ENCODE measurements at places on chromosomes 1 and 21.

- no peak for DNase-seq
These were observed 46.9 kb downstream of the SLC45A1 start for GRCh38 chr1:8364528-8365442.

GRCh38 chr1:160166166-160166868 lies 14.9 kb downstream of the ATP1A4 start:
- no peak for DNase-seq

DNA sequence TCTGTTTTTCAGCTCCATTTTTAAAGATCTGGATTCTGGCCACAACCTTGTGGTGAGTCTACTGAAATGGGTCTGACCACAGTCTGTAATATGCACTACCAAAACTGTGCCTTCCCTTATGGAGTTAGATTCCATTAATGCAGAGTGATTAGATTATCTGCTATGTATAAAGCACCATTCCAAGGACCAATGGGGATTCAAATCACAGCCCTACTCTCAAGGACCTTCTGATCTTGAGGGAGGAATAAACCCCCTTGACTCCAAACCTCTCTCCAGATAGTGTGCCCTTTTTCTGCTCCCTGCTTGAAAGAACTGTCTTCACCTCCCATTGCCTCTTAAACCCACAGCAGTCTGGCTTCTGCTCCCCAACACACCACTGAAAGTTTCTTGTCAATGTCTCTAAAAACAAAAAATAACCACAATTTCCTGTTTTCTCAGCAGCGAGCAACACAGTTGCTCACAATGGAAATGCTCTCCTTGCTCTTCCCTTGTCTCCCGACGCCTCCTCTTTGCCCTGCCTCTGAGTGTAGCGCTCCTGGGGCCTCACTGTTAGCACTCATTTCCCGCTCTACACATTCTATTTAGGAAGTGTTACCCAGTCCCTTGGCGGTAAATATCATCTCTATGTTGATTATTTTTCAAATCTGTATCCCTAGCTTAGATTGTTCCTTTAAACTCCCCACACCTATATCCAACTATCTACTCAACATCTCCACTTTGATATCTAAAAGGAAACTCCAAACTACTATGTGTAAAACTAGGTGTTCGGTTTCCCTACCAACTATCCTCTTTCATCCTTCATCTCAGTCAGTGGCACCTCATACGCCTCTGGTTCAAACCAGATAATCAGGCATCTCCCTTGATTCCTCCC lies 13.6 kb downstream of the PCNX2 start:
- no peak for DNase-seq

- peak; percentile 13 for DNase-seq
These were observed 5.5 kb downstream of the THBS3 start for GRCh38 chr1:155202198-155202597.

- DNase-seq: no peak
These were observed 99.8 kb downstream of the SNX7 start for GRCh38 chr1:98761219-98761865.

GRCh38 chr1:236888126-236888525 lies 93.0 kb downstream of the MTR start:
- no peak for DNase-seq

DNA sequence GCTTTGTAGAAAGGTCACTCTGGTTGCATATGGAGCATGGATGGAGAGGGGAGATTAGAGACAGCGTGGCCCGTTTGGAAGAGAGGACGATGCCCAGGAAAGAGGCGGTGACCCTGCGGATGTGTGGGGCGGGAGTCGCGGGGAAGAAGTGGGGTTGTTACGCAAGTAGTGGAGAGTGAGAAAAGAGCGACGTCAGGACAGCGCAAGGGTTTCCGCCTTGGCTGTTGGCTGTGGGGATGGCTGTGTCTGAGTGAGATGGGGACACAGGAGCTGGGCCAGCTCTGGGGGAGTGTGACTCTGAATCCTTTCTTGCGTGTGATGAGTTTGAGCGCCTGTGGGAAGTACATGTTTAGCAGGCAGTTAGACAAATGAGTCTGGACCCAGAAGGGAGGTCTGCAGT lies 3.8 kb downstream of the B4GALT2 start:
- no peak for DNase-seq

DNA sequence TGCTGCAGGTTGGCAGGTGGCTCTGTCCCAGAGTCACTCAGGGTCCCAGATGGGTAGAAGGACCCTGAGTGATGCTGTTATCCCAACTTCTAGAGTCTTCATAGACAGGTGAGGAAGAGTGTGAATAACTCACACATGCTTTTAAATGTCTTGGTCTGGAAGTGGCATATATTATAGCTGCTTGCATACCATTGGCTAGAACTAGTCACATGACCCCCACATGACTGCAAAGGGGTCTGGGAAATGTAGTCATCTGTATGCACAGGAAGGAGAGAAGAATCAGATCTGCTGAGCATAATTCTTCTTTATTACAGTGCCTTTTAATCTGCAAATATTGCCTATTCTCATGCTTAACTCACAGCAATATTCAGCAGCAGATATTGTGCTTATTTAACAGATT lies 28.2 kb upstream of the KLHDC7A start:
- DNase-seq: no peak

DNA sequence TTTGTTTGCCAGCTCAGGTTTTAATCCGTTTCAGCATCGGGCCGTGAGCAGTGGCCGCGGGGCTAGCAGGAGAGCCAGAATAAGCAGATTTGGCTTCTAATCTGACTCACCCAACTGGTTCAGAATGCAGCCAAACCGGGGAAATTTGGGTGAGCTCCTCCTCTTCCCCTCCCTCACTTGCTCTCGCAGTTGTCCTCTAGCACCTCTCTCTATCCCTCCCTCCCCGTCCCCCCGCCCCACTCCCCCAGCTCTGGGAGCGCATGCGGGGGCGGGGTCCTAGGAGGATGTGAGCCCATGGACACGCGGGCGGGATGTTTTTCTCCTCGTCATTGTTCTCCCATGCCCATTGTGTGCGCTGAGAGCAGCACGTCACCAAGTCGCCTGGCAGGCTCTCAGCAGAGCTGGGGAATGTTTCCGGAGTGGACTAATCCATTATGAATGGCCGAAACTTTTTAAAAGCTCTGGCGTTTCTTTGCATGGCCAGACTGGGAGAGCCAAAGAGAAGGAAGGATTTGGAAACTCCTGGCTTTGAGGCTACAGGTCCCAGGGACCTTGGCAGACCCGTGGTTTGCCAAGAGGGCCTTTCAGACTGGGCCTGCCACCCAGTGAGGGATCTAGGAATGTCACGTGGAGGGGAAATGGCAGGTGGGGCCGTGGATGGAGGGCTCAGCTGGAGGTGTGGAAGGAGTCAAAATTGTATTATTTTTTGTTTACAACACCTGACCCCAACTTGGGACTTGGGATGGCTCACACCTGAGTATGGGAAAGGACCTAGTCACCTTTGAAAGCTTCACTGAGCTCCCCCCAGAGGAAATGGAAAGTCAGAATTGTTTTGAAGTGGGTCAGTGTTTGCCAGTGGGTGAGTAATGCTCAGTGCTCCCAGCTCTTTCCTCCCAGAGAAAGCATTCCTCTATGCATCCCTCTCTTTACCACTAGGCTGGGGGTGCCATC lies 39.2 kb downstream of the CDK18 start:
- no peak for DNase-seq

DNA sequence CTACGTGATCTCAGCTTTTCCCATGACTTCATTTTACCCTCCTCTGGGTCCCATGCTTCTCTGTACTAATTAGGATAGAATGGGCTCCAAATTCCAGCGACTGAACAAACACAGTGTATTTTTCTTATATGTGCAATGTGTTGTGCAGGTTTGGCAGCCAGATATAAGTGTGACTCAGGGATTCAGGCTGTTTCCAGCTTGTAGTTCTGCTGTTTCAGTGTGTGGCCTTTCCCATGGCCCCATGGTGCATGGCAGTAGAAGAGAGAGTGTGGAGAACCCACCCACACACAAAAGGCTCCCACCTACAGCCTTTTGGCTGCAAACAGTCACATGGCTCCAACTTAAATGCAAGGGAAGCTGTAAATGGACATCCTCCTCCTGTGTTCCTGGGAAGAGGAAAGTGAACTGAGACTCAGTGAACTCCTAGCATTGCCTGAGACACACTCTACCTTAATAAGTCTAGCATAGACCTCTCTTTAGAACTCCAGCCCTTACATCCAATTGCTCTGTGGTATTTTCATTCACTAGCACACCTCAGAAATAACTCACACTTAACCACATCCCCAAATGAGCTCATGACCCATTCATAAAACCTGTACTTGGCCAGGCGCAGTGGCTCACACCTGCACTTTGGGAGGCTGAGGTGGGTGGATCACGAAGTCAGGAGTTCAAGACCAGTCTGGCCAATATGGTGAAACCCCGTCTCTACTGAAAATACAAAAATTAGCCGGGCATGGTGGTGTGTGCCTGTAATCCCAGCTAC lies 58.7 kb downstream of the KIAA0040 start:
- no peak for DNase-seq
